T47D (cell line): ENCODE measurements at places on chromosomes 2 and 18.
A peak's percentile ranks its signal among the peaks of the same experiment; 100 is the strongest.

DNA sequence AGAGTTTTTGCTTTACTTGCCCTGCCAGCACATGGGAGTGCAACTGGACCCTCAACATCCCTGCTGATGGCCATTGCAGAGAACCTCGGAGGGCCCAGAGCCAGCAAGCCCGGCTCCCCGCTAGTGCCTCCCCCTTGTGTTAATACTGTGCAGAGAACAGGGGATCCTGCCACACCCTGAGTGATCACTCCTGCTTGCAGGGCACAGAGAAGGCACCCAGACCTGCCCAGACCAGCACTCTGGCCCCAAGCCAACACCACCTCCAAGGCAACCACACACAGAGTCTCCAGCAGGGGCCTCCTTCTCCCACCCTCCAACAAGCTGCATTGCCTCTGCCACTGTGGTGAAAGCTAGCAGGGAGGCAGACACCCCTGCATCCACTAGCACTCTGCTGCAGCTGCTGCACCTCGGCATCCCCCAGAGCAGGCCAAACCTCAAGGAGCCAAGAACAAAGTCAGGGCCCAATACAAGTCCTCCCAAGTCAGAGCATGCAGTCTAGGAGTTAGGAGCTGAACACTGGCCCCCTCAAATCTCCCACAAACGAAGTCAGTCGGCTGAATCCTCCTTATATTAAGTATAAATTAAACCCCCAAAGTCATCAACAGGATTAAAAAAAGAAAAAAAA lies 157.7 kb downstream of the CCDC178 start:
- DNase-seq = no peak

- DNase-seq = no peak
Measured at GRCh38 chr2:239517686-239518085, 116.9 kb upstream of the HDAC4 start.

DNA sequence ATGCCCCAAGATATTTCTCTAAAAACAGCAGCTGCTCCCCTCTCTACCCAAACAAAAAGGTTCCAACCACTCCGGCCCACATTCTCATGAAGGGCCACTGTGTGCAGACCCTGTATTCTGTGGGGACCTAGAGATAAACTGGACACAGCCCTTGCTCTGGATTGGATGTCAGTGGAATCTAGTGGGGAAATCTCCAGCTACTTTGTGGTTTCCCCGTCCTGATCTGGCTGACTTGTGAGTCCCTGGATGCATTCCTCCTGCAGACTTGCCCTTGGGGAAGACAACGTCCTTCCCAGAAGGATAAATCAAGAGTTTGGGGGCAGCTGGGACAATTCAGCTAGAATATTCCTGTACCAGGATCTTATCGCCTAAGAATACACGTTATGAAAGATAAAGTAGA lies 151.1 kb downstream of the FSHR start:
- DNase-seq = no peak

GRCh38 chr2:32633040-32633439 lies 5.2 kb downstream of the TTC27 start:
- DNase-seq = no peak

GRCh38 chr2:207505171-207505570 lies 24.6 kb upstream of the CREB1 start:
- no peak for DNase-seq

- DNase-seq = no peak
Measured at GRCh38 chr2:47569658-47570475, 166.9 kb downstream of the MSH2 start.

DNA sequence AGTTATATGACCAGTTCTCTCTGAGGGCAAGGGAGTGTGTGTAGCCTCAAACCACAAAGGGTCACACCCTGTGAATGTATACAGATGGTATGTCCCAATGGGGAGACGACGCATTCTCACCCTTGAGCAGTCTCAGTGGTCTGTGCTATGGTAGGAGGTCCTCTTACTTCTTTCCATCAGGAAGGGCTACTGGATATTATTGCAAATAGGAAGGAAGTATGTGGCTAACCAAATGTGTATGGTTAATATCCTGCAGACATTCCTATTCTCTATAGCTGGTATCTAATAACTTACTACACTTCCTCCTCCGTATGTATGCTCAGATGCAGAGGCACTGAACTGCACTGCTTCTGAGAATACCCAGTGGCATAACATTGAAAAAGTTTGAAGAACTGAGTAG lies 306.7 kb upstream of the CCDC68 start:
- no peak for DNase-seq

- no peak for DNase-seq
Measured at GRCh38 chr18:10133516-10133915, 219.7 kb downstream of the VAPA start.

- no peak for DNase-seq
Measured at GRCh38 chr2:229620759-229621158, 93.6 kb downstream of the DNER start.

DNA sequence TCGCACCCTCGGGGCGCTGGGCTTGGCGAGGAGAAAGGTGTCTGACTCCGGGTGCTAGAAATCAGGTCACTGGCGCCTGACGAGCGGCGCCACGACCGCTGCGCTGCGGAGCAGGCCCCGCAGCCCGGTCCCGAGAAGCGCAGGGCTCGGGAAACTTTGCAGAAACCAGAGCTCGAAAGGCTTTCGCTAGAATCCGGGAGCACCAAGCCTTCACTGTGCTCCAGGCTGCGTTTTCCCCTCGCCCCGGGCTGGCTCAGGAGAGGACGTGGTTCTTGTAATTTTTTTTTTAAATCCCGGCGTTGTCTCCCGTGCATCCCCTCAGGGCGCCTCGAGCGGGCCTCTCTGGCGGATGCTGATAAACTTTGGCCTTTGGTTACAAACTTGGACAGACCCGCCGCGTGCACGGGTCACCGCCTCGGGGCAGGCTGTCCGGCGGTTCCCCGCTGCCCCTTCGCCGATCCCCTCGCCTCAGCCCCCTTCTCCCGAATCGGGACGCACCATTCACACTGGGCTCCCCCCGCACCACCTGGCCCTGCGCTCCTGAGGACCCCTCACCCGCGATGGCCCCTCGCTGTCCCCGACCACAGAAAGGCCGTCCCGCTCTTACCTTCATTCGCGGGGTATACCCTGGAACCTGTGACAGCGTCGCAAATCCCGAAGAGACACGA lies 419 bp downstream of the EPHA4 start:
- no peak for DNase-seq

DNA sequence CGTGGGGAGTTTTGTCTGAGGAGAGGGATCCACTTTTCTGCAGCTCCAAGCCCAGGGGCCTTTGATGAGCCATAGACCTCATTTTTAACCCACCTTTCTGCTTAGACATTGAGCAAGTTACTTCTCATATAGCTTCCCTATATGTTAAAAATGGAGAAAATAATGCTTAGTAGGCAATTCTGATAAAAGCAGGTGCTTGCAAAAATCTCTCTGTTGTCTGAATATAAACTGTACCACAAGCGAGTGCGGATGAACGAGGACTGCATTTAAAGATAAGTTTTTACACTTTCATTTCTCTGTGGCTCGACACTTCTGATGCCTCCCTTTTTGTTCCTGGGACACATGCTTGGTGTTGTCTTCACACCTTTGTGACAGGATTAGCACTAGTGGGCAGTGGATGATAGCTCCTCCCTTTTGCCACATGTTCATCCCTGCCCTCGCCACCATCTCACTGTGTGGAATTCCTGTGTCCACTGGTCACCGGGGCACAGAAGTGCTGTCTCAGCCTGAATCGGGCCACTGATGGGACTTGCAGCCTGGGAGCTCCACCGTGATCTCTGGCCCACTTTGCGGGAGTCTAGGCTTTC lies 1.6 kb downstream of the TYMS start:
- DNase-seq = no peak

DNA sequence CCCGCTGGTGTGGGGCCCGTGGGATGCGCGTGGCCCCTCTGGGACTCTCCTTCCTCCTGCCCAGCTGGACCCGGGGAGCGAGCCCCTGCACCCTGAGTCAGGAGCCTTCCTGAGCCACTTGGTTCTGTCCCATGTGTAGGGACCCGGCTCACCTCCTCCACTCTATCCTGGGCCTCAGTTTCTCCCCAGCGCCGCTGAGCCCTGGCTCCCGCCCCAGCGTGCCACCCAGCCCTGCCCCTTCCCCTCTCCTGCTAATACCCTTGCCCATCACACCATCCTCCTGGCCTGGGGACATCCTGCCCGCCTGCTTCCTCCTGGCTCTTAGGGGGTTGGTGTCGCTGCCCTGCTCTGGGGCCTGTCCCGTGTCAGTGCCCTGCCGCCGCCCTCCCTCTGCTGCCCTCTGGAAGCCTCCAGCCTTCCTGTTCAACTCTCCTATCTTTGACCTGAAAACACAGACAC lies 24.8 kb downstream of the GPC1 start:
- DNase-seq = no peak

- no peak for DNase-seq
Measured at GRCh38 chr2:16166327-16166981, 226.1 kb downstream of the MYCN start.

- no peak for DNase-seq
Measured at GRCh38 chr2:31234683-31235503, 941 bp downstream of the EHD3 start.

DNA sequence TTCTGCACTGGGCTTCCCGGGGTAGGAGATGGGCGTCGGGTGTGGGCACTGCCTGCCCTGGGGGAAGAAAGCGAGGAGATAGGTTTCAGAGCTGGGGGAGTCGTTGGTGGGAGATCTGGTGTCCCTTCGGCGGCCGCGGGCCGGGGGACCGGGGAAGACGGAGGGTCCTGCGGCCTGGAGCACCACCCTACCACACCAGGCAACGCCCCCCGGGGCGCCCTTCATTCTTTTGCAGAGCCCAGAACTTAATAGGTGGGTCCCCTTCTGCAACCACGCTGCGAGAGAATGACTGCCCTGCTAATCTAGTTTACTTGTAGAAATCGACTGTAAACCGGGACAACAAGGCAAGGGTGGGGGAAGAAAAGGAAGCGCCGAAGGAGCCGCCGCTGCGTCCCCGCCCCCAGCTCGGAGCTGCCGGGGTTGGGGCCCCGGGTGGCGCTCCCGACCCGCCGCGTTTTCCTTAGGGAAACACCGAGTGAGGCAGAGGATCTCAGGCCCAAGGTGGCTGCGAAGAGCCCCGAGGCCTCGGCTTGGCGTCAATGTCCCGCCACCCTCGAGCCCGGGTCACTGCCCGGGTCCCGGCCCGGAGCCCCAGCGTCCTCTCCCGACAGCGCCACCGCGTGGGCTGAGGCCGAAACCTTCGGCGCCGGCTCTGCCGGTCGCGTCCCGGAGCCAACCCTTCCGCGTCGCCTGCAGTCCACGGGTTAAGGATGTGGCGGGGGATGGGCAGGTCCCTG lies 5.4 kb upstream of the SATB2 start:
- DNase-seq = peak; percentile 92

DNA sequence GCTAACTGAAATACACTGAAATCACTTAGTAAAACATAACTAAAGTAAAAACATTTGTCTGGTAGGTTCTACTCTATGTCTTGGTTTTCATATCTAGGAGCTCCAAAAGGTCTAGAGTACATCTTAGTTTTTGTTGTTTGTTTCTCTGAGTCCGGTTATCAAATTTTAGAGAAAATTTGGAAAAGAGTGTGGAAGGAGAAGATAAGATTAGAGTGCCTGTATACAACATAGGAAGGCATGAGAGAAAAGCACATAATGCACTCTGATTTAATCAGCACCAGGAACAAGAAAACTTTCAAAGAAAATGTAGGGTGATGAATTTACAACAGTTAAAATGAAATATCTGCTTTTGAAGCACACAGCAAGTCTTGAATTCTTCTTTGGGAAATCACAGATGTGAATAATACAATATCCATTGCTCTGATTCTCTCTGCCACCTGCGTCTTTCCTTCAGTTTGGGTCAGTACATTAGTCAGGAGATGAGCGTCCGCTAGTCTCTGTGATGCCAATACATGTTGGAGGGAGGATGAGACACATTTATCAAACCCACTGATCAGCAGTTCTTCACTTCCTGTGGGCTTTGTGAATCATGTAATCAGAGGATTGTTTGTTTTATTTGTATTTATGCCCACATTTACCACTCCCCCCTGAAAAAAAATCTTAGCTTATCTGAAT lies 477.8 kb upstream of the GCFC2 start:
- DNase-seq = no peak

- no peak for DNase-seq
Measured at GRCh38 chr2:189366349-189366748, 74.9 kb upstream of the WDR75 start.

GRCh38 chr2:145739681-145740080 lies 1219.8 kb upstream of the ZEB2 start:
- DNase-seq = peak; percentile 1

DNA sequence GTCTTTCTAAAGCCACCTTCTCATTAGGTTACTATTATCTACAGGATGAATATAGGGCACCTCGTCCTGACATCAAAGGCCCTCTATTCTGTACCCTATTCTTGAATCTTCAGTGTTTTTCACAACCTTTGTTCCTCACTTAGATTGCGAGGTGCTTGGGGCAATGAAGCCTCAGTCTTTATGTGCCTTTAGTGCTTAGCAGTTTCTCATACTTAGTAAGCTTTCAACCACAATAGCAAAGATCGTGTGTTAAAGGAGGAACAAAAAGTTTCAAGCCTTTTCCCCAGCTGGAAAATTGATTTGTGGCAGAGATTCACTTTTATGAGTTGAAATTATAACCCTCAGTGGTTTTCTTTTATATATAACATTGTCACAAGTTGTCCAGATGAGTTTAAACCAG lies 226.9 kb downstream of the MYO3B start:
- no peak for DNase-seq

GRCh38 chr18:36155851-36156757 lies 26.4 kb downstream of the ELP2 start:
- DNase-seq = no peak

GRCh38 chr2:70561893-70562292 lies 8.3 kb upstream of the TGFA start:
- no peak for DNase-seq

DNA sequence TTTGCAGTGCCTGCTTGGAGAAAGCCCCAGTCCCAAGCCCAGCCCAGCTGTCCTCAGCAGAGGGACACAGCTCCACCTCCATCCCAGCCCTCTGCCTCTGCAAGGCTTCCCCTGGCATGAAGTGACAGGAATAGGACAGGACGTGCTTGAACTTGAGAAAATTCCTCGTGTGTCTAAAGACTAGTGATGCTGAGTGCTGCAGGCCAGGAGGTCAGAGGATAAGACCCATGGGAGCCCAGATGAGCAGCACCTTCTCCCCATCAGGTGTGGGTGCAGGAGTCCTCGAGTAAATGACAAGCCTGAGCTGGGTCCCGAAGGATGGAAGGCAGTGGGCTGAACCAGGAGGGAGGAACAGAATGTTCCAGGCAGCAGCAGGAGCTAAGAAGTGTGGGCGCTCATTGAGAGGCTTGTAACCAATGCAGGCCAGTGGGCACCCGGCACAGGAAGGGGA lies 67.8 kb upstream of the UXS1 start:
- DNase-seq = no peak

DNA sequence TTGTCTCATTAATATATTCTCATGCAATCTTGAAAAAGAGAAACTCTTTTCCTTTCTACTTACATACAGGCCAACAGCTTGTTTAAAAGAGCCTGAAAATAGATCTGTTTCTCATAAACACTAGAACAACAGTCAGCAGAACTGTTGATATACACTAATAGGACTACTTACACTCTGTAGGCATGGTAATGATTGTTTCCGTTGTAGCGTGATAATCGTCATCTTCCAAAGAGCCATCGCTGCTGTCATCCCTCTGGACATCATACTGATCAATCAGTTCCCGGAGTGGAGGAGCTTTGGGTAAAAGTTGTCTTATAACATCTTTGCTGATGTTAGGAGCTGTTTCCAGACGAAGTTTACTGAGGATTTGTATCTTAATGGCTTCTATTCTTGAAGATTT lies 476 bp downstream of the MSTN start:
- DNase-seq = no peak

- DNase-seq = no peak
Measured at GRCh38 chr2:95063086-95063958, 37.8 kb downstream of the MAL start.

- DNase-seq = no peak
Measured at GRCh38 chr2:136168720-136169119, 50.8 kb upstream of the CXCR4 start.
